ENCODE measurements at places on chromosomes 2 and 18.

- DNase-seq = no peak
These were observed 97.2 kb downstream of the SMAD7 start for GRCh38 chr18:48853588-48853987.

DNA sequence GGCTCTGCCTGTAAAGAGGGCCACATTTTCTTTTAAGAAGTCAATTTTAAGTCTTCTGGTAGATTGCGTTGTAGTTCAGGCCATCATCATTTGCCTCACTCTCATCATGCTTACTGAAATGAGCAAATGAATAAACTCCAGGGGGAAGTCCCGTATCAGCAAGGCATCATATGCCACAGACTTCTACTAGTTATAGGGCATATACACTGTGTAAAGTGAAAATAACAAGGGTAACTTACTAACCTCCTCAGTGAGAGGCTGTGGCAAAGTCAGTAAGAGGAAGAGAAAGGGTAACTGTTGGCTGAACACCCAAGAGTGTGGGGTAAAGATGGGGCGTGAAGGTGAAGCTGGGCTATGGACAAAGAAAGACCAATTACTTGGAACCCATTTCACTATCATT is 456.2 kb downstream of the SPAG16 start:
- no peak for DNase-seq

- no peak for DNase-seq
These were observed 113.0 kb downstream of the QPCT start for GRCh38 chr2:37457401-37457901.

DNA sequence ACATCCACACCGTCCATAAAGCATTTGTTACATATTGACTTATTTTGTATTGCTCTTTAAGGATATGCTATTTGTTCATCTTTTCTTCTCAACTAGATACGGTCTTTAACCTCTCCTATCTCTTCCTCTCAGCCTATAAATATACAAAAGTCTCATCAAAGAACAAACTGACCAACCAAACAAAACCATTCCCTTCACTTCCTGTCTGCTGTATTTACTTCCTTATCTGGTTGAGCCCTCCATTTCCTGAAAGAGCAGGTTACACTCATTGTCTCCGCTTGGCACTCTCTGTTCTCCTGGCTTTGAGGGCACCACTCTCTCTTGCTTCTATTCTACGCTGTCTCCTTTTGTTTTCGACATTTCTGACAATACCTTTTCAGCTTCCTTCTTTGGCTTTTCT is 431.9 kb upstream of the TCF4 start:
- DNase-seq = no peak

- DNase-seq = no peak
These were observed 7.8 kb downstream of the AGBL5 start for GRCh38 chr2:27059141-27059820.

GRCh38 chr2:227796045-227796711 is 17.5 kb upstream of the CCL20 start:
- no peak for DNase-seq

DNA sequence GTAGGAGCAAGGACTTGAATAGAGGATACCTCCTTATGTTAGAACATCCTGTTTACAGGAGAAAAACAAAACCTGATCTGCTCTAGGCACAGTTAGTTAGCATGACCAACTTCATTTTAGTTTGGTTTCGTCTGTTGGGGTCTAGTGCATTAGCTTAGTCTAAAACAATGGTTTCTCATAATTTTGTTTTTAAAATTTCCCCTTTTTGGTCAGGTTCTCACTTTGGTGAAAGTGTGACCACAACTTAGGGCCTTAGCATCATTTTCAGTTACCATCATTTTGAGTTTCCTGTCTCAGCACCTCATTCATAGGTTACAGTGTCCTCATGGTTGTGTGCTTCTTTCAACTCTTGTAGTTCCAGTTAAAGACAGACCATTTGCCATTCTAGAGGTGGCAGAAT is 1277.0 kb upstream of the SLC39A10 start:
- DNase-seq = no peak

- DNase-seq = no peak
These were observed 1311.0 kb upstream of the FAM98A start for GRCh38 chr2:34909992-34910705.

DNA sequence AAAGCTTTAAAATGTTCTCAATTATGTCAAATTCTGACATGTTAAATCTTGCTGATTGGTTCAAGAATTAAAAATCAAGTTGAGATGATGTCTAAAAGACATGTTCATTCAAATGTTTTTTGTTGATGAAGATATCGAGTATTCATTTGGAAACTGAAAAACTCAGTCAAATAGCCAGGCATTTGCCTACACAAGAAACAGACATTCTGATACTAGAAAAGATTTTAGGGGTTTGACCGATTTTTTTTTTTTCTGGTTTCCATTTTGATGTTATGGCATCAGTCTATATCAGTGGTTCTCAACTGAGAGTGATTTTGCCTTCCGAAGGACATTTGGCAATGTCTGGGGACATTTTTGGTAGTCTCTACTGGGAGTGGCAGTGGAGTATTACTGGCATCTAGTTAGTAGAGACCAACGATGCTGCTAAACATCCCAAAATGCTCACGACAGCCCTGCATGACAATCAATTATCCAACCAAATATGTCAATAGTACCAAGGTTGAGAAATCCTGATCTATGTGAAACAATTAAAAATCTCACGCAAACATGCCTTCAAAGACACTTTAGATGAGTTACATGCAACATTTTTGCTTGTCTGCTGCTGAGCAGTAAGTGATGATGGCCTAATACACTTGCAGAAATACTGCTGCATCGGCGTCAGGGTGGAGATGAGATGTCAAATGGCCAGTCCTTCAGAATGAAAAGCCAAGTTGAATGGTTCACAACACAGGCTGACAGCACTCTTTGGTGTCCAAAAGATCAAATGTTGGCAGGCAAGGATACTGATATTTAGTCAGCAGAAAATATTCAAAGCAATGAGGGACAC is 12.5 kb downstream of the RASGRP3 start:
- no peak for DNase-seq

DNA sequence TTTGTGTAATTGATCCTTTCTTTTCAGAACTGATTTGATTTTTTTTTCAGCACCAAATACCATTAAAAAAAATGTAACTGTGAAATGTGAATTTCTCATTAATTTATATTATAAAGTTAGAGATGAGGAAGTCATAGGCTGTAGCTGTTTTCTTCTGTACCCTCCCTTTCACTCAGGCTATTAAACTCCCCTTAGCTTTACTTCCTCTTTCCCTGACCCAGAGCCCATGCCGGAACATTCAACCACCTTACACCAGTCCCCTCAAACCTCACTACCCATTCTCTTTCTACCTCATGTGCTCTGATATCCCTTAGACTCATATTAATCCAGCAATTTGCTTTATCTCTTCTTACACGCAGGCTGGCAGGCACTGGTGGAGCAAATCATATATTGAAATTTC is 12.4 kb downstream of the GALNT5 start:
- DNase-seq = no peak

GRCh38 chr2:2812117-2812516 is 481.0 kb upstream of the MYT1L start:
- DNase-seq = no peak

DNA sequence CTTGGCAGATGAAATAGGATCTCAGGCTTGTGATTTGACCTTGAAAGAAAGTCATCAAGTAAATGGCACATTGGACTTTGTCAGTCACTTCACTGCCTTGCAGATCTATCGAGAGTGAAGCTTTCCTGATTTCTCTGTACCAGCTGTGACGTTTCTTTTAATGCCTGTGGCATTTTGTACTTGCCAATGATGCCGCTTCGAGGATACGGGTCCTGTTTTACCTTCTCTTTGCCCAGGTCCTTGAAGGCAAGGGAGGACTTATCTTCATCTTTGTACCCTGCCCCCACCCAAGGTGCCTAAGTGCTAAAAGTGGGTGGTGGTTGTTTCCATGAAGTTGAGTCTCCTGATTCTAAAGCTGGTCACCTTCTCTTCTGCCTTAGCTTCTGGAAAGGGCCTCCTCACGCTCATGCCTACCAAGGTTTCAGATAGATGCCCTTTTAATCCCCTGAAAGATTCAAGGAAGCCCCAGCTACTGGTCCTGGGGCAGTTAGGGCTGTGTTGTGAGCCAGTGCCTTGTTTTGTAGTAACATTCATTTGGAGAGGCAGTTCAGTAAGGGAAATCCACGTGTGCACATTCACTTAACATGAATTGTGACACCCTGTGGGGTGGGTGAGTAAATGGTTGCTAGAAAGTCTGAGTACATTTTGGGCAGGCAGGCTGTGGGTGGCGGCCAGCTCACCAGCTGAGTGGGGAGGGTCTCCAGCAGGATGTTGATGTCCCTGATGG is 6.1 kb downstream of the LBH start:
- DNase-seq = no peak

GRCh38 chr2:26649992-26650712 is 9.0 kb upstream of the CIB4 start:
- no peak for DNase-seq

- no peak for DNase-seq
These were observed 168.4 kb downstream of the SOCS6 start for GRCh38 chr18:70457223-70457622.

GRCh38 chr2:197893403-197894177 is 89.2 kb downstream of the PLCL1 start:
- no peak for DNase-seq

DNA sequence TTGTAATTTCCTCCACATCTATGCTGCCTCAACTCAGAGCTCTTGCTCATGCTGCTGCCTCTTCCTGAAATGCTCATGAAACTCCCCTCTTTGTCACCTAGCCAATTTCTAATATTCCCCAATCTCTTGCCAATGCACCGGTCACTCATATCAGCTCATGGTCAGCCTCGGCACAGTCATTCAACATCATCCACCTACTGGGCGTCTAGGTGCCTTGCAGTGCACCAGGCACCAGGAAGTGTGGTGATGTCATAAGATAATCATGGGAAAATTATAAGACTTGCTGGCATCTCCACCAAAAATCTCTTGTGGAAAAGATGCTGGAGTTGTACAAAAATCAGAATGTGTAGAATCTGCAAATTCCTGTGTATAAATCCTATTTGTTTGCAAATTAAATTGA is 52.6 kb upstream of the RAB27B start:
- DNase-seq = no peak

DNA sequence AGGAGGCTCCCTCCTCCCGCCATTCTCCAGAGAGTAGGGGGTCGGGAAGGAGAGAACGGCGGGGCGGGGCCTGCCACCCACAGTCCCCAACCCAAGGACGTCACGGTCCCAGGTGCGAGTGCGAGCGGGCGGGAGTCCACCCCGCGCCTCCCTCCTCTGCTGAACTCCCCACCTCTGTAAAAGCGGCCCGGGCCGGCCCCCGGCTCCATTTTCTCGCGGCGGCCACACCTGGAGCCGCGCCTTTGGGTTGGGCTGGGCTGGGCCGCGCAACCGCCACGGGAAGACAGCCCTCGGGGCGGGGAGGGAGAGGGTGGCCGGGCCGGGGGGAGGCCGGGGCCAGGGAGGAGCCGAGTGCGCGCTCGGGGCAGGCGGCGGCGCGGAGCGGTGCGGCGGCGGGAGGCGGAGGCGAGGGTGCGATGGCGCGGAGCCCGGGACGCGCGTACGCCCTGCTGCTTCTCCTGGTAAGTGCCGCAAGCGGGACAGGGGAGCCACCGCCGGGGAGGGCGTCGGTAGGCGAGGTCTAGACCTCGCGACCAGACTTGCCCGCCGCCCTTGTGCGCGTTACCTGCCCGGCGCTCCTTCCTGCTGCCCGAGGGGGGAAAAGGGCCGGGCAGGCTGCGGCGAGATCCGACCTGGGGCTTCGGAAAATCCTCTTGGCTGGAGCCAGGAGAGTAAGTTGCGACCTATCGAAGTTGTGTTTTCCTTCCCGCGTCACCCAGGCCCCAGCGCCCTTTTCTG is at the start of gene DSG2:
Gene DSG2, plus strand, starts transcription at position 342 of the 738 bp plus-strand sequence. Its CDS starts 75 bp downstream, at position 417.
- DNase-seq = no peak

GRCh38 chr2:233584210-233584609 is 17.6 kb upstream of the USP40 start:
- no peak for DNase-seq

DNA sequence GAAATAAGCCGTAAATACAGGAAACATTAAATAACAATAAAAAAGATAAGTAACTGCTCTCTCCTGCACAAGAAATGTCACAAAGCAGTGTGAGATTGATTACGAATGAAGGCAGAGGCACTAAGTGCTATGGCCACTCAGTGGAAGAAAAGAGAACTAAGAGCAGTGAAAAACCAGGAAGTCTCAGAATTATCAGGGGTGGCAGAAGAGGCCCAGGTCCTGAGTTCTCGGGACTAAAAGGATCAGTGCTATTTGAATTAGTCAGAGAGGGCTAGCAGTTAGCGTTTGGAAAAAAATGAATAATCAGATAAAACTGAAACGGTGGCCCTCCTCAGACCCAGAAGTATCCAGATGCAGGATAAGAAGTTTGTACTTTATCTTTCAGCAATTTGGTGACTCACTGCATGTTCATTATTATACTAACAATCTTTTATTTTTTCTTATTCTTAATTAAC is 367.1 kb downstream of the ZEB2 start:
- no peak for DNase-seq

DNA sequence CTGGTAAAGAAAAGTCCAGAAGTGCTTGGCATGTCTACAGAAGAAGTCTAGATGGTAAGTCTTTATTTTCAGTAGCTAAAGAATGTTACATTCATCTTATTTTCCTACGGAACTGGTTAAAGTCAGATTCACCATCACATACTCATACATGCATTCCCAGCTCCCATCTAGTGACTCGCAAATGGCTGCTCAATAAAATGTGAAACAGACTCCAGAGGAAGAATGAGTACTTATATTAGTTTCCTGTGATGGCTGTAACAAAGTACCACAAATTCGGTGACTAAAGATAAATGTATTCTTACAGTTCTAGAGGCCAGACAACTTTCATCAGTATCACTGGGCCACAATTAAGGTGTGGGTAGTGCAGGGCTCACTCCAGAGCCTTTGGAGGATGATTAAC is 797.2 kb downstream of the SATB2 start:
- peak; percentile 10 for DNase-seq

DNA sequence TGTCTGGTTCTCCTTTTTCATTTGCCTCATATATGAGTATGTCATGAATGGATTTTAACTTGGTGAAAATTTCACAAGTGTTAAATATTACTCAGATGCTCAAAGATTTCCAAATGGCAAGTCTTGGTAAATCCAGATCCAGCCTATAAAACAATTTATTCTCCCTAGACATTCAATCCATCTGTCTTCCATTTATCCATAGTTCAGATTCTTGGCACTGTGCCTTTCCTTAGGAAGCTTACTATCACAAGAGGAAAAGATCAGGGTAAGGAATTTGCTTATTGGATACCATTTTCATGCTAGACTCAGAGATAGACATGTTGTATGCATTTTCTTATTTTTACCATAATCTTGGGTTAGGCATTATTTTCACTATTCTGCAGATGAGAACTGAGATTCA is 72.5 kb upstream of the LRRTM1 start:
- peak; percentile 90 for DNase-seq

DNA sequence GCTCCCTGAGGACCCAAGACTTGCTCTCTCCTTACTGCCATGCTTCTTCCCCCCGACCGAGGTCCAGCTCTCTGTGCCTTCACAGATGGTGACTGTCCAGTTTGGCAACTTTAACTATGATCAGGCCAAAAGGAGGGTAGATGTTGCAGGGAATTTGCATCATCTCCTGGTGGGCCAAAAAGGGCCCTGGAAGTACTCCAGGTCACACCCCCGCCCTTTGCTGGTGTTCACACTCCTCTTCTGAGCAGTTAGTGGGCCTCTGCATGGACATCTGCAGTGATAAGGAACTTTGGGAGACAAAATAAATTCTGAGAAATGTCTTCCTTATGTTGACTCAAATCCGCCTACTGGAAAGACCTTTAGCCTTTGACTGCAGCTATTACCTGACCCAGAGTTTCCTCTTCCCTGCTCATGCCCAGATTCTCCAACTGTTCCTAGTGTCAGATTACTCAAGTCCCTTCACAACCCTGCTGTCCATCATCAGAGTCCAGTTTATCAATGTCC is 234.4 kb downstream of the LOXHD1 start:
- no peak for DNase-seq

- DNase-seq = no peak
These were observed 114.9 kb downstream of the PMS1 start for GRCh38 chr2:189899101-189899500.
